ENCODE measurements at places on chromosomes 6 and 20.

DNA sequence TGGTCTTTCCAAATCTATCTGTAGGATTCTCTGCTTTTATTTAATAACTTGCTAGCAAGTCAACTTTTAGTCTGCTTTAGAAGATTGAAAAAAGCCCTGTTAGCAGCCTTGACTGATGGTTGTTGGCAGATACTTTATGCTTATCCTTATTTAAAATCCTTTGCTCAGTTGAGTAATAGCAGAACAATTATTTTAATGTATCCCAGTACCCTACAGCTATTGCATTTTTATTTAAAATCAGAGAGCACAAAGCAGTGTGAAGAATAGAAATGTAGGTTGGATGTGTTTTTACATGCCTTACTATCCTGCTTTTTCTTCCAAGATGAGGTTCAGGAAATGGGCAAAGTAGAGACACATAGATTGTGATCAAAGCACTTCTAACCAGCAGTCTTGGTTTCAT, 147.1 kb upstream of the LAMP5 start:
- DNase-seq, result no peak

DNA sequence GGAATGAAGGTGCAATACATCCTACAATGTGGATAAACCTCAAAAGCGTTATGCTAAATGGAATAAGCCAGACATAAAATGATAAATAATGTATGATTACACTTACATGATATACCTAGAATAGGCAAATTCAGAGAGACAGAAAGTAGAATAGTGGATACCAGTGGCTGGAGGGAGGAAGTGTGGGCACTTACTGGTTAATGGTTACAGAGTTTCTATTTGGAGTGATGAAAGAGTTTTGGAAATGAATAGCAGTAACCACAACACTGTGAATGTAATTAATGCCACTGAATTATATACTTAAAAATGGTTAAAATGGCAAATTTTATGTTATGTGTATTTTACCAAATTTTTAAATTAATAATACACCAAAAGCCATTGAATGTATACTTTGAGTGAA, 71.4 kb upstream of the CST7 start:
- no peak for DNase-seq

GRCh38 chr6:150876598-150876997, 11.1 kb downstream of the MTHFD1L start:
- DNase-seq, result no peak

DNA sequence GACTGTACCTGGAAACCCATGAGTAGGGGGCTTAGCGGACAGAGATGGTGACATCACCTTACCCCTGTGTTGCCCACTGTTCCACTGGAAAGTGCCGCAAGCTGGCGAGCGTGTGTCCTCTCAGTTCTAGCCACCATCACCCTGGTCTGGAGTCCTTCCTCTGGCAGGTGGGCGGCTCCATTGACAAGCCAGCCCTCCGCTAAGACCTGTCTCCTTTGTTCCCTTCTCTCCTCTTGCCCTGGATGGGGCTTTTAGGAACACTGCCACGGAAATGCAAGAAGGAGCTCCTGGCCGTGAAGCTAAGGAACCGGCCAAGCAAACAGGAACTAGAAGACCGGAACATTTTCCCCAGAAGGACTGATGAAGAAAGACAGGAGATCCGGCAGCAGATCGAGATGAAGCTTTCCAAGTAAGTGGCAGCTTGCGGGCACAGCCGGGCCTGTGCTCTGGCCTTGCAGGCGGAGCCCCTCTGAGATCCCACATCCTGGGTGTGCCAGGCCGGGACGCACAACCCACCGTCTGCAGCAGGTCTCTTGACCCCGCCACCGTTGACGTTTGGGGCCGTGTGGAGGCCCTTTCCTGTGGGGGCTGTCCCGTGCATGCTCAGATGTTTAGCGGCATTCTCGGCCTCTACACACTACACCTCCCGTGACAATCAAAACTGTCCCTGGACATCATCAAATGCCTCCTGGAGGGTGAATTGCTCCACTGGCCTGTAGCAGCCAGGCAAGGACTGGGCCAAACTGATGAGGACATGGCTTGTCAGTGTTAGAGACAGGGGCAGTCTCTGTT, 127.5 kb downstream of the SYCP2 start:
- DNase-seq, result no peak

DNA sequence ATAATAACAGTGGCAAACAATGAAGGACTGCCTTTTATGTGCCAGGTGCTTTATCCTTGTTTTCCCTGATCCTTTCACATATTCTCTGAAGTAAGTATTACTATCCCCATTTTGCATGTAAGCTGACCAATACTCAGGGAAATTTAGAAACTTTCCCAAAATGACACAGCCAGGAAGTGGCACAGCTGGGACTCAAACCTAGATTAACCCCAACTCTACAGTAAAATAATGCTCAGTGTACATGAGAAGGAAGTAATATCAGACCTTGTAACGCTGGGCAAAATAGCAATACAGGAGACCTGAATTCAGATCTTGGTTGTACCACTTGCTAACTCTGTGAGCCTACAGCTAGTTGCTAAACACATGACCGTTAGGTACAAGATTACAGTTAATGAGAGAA, 26.8 kb upstream of the NRSN1 start:
- DNase-seq, result no peak
